Calu3 (cell line): ENCODE measurements at places on chromosomes 2 and 18.
A peak's percentile ranks its signal among the peaks of the same experiment; 100 is the strongest.

GRCh38 chr18:2846636-2847316, at the start of gene EMILIN2:
TSS of gene EMILIN2 (plus strand) at chr18:2847006. CDS start at chr18:2847189, 183 bp downstream.
- DNase-seq, result peak; percentile 22

GRCh38 chr2:97849881-97850528, 136.6 kb downstream of the ZAP70 start:
- DNase-seq, result no peak

- DNase-seq, result no peak
Observed at GRCh38 chr2:8977758-8978157, 25.7 kb downstream of the MBOAT2 start.

DNA sequence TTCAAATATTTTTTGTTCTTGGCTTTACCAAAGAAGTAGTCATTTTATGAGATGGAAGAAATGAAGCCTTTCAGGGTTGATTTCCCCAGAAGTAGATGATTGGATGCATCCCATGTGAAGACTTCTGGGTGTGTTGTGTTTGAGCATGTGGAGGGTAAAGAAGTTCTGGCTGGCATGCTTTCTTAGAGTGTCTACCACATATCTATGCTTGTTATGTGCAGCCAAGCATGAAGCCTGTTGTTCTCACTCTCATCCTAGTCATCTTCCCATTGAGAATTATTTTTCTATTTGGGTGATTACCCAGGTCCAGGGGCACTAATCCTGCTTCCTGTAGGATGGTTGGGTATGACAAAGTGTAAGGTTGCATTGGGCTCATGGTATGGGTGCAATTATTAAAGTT, 472.9 kb downstream of the PTPRM start:
- DNase-seq, result no peak

DNA sequence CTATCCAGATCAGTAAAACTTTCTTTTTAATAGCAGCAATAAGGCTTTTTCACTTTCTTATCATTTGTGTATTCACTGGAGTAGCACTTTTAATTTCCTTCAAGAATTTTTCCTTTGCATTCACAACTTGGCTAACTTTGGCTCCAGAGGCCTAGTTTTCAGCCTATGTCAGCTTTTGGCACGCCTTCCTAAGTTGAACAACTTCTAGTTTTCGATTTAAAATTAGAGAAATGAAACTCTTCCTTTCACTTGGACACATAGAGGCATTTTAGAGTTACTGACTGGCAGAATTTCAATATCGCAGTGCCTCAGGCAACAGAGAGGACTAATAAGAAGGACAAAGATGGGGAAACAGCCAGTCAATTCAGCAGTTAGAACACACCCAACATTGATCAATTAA, 577.4 kb downstream of the DSC3 start:
- no peak for DNase-seq

- DNase-seq, result no peak
Observed at GRCh38 chr2:239918749-239919148, 106.4 kb downstream of the NDUFA10 start.

DNA sequence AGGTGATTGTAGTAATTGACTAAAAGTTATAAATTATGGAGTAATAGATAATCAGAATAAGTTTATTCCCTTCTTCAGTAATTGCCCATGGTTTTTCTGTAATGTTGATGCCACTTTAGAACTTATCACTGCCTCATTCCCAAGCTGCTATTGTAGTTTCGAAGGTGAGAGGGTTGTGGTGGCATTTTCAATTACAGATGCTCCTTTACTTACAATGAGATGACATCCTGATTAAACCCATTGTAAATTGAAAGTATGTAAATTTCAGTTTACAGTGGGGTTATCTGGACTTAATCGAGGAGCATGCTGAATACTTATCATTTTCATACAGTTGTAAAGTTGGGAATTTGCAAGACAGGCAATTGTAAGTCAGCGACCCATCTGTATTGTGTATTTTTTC, 2.9 kb downstream of the NDUFV2 start:
- DNase-seq, result no peak

DNA sequence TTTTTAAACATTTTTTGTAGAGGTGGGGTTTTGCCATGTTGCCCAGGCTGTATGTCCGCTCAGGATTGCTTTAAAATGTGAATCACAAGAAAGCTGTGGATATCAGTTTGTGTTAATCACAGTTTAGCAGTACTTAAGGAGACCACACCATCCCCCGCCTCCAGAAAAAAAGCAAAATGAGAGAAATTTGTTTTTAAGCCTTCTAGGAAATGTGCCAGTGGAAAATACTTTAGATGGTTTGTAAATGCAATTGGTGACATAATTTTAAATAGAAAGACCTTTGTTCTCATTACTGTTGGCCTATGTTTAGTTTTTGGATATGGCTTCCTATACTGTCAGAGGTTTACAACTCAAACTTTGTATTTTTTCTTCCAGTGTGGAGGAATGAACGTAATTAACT, 27.0 kb downstream of the GCA start:
- DNase-seq, result no peak

- DNase-seq, result no peak
Observed at GRCh38 chr2:36511858-36512603, 85.9 kb downstream of the FEZ2 start.

GRCh38 chr2:217756375-217757107, 246.3 kb downstream of the TNS1 start:
- peak; percentile 84 for DNase-seq

DNA sequence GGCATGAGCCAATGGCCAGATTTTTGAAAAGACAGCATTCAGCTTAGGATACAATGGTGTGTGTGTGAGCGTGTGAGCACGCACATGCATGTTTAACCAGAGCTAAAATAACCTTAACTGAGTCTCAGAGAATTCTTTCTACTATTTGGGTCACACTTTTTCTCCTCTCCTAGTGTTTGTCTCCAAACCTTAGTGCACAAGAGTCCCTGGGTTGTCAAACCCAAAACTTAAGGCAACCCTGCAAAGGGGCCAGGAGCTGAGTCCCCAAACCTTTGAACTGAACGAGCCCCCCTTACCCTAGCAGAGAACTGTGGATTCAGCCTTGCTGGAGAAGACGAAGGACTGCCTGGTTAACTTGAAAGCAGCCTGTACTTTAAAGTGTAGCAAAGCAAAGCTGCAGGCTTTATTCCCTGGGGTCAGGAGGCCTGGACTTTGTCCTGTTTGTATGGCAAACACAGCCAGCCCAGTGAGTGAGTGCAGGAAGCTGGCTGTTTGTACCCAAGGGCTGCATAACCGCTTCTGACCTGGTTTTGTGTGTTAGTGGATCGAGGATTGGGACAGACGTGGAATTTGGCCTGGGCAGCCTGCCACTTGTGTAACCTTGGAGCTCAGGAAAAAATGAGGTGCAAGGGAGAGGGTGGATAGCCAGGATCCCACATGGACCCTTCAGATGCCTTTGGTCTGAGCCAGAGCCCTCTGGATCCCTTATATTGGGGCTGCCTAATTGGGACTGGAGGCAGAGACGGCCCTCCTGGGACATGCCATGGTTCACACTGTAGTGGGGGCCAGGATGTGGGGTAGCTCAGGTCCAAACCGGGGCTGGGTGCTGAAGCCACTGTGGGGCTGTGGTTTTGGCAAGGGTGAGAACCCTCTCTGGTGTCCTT, 6.4 kb upstream of the PSMD1 start:
- DNase-seq, result peak; percentile 47

GRCh38 chr2:67213270-67213670, 183.9 kb upstream of the ETAA1 start:
- no peak for DNase-seq

GRCh38 chr2:155815851-155816250, 516.7 kb downstream of the NR4A2 start:
- peak; percentile 32 for DNase-seq

DNA sequence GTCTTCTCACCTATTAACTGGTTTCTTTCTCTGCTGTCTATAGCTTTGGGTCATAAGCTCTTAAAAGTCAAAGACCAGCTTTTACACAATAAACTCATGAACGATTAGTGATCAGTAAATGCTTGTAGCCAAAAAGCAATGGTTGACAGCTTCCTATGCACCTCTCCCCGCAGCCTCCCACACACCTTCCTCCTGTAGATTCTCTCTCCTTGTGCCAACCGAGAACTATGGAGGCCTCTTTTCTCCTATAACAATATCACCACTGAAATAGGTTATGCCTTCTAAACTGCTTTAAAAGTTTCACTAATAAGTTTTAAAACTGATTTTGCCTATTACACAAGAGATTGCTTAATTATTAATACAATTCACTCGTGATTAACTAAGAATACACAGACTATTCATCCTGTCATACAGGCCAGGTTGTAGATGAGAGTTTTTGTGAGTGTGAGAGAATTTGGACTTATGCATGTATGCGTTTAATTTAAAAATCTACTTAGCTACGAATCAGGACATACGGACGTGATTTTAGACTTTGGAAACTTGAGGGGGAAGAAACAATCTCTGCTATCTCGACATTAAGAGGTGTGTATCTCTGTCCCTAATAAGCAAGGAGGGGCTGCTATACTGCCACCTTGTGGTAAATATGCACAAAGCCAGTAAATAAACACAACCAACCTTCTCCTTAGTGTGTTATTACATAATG, 229.1 kb upstream of the RBBP8 start:
- peak; percentile 43 for DNase-seq

DNA sequence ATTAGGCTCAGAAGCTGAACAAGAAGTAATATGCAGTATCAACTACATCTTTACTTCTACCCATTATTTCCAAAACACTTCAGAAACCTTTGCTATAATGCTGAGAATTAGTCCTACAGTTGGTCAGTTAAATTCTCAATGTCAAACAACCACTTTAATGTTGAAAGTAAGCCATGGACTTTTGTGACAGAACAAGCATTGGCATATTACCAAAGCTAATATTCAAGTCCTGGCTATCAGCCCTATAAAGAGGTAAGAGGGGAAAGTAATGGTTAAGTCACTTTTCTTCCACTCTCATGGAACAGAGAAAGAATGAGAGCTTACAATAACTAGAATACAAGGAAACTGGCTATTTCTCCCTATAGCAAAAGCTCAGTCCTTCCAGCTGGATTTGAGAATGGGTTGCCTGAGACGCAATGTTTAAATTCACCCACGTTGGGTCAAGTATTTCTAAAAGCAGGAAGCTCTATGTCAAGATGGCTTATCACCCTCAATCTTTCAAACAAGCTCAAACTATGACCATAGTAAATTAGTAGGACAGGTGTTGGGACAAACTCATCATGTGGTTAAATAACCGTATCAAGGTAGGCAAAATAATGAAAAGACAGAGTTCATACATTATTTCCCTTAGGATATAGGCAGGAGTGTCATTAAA, 31.4 kb upstream of the MFSD6 start:
- no peak for DNase-seq

GRCh38 chr18:47737956-47738355, 192.5 kb downstream of the SMAD2 start:
- DNase-seq, result no peak

DNA sequence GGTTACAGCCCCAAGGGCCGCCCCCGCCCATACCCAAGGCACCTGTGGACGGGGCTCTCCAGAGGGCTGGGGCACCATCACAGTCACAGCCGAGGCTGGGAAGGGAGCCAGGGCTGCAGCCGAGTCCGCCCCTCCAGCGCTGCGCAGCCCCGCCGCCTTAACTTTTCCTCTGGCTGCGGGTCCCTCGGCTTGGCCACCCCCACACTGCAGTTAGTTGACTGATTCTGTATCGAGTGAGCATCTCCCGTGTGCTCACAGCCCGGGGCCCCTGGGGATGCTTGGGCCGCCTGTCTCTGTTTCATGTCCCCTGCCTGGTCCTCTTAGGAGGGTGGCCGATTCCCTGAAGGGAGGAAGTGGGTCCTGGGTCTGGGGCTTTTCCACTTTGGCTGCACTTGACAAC, 33.7 kb downstream of the EMILIN2 start:
- DNase-seq, result no peak

GRCh38 chr18:42271647-42272414, 316.8 kb downstream of the PIK3C3 start:
- DNase-seq, result no peak

- DNase-seq, result no peak
Observed at GRCh38 chr18:57806978-57807285, 3.8 kb upstream of the ATP8B1 start.

GRCh38 chr2:72109904-72110303, 37.8 kb downstream of the CYP26B1 start:
- no peak for DNase-seq

GRCh38 chr18:43800584-43800983, 523.3 kb upstream of the SYT4 start:
- DNase-seq, result no peak

- no peak for DNase-seq
Observed at GRCh38 chr2:240701736-240702639, 10.3 kb downstream of the AQP12A start.

DNA sequence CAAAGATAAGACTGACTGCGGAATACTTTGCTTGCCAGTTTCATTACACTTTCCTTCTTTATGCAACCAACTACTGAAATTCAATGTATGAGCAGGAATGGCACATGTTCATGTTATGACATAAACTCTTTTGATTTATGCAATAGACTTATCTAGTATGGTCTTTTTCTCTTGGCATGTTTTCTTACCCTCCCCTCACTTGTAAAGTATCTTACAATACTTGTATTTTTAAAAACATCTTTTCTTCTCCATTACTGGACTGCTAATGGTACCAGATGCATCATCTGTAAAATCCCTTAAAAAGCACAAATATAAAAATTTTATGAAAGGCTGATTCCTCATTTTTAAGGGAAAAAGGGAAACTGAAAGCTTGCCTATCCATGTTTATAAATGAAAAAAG, 373.8 kb downstream of the ZEB2 start:
- no peak for DNase-seq

GRCh38 chr2:42124011-42124785, 45.0 kb upstream of the EML4 start:
- DNase-seq, result no peak

DNA sequence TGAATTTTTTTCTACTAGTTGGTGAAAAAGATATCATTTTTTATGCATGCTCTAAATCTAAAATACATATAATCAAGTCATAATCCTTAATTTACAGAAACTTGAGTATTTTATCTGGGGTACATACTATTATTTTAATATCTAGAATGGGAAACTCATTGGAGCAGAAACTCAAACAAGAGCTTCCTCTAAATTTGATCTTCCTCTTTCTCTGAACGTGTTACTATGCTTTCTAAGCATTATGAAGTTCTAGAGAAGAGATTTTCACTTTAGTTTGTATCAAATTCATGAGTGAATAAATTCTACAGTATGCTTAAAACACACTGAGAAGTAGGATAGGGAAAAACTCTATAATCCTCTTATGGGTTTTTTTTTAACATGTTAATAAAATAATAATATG, 20.6 kb upstream of the SLC38A11 start:
- no peak for DNase-seq

DNA sequence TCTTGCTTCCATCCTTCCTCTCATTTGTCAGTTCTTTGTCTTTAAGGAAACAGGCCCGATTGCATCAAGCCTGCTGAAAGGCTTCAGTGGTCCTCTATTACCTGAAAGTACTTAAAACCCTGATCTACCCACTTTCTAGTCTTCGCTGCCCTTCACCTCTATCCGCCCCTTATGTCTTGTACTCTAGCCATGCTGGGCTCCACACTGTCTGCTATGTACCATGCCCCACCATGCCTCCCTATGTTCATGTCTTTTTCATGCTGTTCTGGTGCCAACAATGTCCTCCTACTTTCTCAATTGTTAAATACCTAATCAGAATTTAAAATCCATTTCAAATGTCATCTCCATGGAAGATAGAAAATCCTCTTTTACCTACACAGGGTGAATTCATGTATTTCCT, 28.2 kb downstream of the CRYGD start:
- DNase-seq, result no peak

GRCh38 chr2:109692013-109692743, 78.0 kb downstream of the SOWAHC start:
- no peak for DNase-seq
